ENCODE measurements at places on chromosomes 12 and 14. TPM values are rescaled to one million over a fixed set of nuclear protein-coding genes. Genes with fewer than 3 reads are reported as not detected.

DNA sequence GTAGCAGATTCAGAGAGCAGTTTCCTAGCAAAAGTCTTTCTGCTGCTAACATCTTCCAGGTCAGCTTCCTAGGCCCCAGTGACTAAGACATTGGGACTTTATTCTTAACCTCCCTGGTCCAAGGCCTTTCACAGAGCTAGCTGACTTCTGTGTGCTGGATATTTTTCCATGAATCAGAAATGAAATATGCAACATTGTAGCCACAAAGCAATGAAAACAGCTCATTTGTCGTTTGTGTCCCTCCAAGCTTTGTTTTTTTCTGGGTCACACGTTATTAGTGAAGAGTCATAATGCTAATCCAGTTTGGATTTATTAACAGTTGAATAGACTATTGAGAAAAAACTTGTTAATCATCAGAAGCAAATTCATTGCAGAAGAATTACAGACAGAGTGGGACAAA, 82.4 kb downstream of the ARF6 start:
- DNase-seq = no peak

GRCh38 chr14:105897725-105898113, 371.3 kb downstream of the TMEM121 start:
- no peak for DNase-seq

DNA sequence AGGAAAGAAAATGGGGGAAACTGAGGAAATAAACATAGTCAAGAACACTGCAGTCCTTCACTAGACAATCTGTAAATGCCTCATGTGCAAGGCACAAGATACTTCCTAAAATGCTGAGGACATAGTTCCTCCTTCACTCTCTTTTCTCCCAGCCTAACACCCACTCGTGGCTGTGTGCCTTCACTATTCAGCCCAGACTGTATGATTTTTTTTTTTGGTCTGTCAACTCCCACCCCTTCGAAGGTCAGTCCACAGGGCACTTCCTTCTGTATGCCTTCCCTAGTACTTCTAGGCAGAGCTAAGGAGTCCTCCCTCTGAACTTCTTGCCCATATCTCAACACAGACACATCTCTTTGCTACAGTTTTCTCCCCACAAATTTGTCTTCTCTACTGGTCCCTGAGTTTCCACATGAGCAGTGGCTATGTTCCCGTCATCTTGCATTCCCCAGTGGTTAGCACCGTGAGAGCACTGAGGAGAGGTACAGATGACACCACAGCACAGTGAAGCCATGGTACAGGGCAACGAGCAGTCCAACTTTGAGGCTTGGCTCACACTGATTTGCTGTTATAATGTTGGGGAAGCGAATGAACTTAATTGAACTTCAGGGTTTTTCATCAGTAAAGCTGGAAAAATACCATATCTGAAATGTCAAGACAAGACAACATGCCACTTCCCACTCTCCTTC, 24.1 kb upstream of the SYCP3 start:
- no peak for DNase-seq

DNA sequence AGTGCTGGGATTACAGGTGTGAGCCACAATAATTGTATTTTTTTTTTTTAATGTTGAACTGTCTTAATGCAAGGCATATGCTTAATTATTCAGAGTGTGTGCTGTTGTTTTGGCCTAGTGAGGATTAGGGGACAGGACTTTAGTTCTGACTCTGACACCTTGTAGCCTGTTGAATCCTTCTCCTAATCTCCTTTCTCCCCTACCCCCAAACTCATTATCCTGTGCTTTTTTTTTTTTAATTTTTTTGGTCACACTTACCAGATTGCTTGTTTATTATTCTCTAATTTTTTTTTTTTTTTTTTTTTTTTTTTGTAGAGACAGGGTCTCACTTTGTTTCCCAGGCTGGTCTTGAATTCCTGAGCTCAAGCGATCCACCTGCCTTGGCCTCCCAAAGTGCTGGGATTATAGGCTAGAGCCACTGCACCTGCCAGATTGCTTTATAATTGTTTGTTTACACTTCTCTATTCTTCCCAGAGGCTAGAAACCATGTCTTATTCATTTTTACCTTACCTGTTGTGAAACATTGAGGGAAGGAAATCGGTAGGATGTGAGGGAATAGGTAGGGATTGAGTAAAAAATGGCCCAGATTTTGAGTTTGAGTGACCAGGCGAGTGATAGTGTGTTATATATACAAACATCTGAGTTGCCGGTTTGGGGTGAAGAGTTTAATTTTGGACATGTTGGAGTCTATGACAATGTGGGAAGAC, 32.2 kb downstream of the DIP2B start:
- DNase-seq = no peak

DNA sequence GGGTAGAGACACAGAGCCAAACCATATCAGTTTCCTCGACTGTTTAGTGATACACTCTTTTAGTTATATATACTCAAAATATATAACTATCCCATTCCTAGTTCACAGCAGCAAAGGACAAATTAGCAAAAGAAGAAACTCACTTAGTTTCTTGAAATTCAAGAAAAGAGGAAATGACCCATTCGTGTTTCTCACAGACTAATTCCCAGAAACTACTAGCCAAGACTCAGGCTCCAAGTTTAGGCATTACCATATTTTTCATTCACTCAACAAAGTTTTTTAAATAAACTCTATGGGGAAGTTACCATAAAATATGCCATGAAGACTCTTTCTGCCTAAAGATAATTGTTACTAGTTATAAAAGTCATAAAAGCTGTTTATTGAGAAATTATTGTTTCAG, 152.3 kb upstream of the DAAM1 start:
- no peak for DNase-seq

GRCh38 chr12:58655375-58655774, 264.9 kb downstream of the LRIG3 start:
- no peak for DNase-seq

DNA sequence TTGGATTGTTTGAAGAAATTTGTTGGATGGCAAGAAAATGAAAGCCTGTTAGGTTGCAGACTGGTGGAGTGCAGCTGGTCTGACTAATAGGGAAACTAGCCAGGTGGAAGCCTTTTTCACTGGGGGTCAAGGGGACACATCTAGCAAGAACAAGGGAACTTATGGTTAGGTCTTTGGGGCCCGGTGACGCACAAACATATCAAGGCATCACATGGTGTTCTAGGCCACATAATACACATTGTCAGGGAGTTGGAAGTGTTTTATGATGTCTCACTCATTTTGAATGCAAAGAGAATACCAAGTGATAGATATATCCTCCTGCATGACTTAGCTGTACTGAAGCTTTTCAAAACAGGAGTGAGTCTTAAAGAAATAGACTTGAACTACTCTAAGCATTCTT, 351.2 kb downstream of the KCNH5 start:
- no peak for DNase-seq

GRCh38 chr14:31858868-31859267, 218.2 kb upstream of the ARHGAP5 start:
- DNase-seq = no peak

DNA sequence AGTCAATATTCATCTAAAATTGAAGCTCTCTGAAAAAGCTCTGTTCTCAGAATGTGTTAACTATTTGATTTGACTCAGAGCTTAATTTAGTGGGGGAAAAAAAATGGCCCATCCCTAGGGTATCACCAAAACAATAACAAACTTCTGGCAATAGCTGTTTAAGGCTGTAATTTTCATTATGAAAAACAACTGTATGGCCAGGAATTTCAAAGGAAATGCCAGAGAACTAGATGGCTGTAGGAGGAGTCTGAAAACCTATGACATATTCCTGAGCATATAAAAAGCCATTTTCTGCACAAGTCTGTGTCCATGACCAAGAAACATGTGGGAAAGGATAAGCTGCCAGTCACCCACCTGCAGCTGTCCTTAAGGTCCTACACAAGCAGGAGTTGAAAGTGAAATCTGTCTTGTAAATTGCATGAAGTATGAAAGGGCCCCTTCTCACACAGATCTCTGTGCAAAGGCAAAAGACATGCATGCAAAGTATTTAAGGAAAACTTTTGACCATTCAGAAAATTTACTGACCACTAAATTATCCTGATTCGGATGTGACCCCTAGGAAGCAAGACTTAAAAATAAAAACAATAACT, 299.1 kb downstream of the BTG1 start:
- DNase-seq = no peak

Gene BEGAIN
- 2.6 TPM for total RNA-seq

Gene LRP1-AS
- not detected for total RNA-seq

Gene PFDN5
- total RNA-seq = 318 TPM

Gene ASPG
- not detected for total RNA-seq

Gene MTHFD1
- 164 TPM for total RNA-seq

Gene SMIM41
- total RNA-seq = not detected

Gene KRT72
- total RNA-seq = 0.31 TPM

Gene TROAP
- 77.9 TPM for total RNA-seq

Gene NANOG
- not detected for total RNA-seq

Gene BMP4
- total RNA-seq = 0.21 TPM

All from activated T-cell treated with anti-CD3 and anti-CD28 coated beads, Interleukin-2, amount 50 U/mL, for 72 hours (primary cell).